Kidney epithelial cell (primary cell): ENCODE measurements at places on chromosomes 1 and 21.

- no peak for DNase-seq
Observed at GRCh38 chr1:104921525-104921924, 1171.8 kb downstream of the AMY1C start.

GRCh38 chr21:42276076-42276475 is 39.1 kb downstream of the TFF3 start:
- no peak for DNase-seq

- no peak for DNase-seq
Observed at GRCh38 chr1:12443151-12443550, 174.9 kb downstream of the DHRS3 start.

GRCh38 chr1:30868833-30869435 is 39.6 kb downstream of the SDC3 start:
- no peak for DNase-seq

- DNase-seq = no peak
Observed at GRCh38 chr1:167839009-167839408, 74.9 kb downstream of the ADCY10 start.

GRCh38 chr1:909861-910310 is 13.8 kb upstream of the SAMD11 start:
- no peak for DNase-seq

DNA sequence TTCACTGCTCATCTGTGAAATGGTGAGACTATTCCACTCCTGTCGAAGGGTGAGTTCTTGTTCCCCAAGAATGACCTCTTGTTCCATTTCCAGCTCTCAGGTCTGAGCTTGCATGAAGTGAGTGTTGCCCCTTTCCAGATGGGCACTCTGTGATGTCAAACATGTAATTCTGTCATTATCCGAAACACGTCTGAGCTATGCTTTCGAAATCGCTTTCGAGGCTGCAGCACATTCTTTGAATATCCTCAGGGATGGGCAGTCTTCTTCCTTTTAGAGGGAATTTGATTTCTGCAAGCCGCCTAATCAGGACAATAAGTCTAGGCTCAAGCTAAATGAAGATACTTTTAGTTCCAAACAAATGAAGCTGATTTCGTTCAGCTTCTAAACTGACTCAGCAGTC is 15.1 kb downstream of the NFASC start:
- no peak for DNase-seq

DNA sequence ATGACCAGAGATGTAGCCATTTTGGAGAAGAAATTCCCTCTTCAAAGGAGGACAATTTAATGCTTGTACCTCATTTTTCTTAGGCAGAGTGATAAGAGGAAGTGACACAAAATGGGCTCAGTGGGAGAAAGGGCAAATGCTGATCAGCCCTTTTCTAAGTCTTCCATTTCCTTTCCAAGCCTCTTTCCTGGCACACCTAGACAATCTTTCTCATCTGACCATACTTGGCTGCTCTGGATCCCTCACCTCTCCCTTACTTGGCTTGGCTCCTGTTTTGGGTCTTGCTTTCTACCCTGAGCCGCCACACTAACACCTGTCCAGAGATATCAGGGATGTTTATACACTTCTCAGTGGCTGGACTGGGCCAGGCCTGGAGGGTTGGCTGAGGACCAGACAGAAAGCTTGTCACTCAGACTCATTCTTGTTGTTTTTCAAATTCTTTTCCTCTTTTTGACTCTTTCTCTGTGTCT is 13.1 kb downstream of the TXNIP start:
- no peak for DNase-seq

DNA sequence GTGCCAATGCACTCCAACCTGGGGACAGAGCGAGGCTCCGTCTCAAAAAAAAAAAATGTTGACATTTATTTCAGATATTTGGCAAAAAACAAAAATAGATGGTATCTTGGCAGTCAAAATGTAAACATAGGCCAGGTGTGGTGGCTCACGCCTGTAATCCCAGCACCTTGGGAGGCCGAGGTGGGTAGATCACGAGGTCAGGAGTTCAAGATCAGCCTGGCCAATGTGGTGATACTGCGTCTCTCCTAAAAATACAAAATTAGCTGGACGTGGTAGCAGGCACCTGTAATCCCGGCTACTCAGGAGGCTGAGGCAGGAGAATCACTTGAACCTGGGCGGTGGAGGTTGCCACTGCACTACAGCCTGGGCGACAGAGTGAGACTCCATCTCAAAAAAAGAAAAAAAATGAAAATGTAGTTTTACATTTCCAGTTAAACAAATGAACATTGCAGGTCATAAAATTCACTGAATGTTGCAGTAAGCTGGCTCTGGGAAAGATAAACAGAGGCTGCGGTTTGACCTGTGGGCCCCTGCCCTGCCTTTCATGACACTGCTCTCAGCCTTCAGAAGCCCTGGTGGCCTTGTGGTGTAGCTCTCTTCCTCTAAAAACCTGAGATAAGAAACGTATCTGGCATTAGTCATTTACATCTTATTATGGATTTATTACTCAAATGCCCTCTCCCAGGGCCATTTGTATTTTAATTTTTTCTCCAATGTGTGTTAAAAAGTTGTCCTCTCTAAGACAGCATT is 12.2 kb upstream of the SLC44A3 start:
- DNase-seq = no peak

GRCh38 chr1:158458263-158458662 is 3.4 kb upstream of the OR10K1 start:
- no peak for DNase-seq

GRCh38 chr1:8003438-8004112 is 22.5 kb downstream of the ERRFI1 start:
- no peak for DNase-seq

- DNase-seq = no peak
Observed at GRCh38 chr1:165531021-165531420, 12.8 kb upstream of the LRRC52 start.

GRCh38 chr1:32068957-32069588 is 3.7 kb upstream of the TMEM39B start:
- DNase-seq = no peak

- DNase-seq = no peak
Observed at GRCh38 chr1:67792741-67793458, 40.4 kb downstream of the GNG12 start.

GRCh38 chr1:180435566-180435965 is 66.8 kb downstream of the ACBD6 start:
- no peak for DNase-seq

GRCh38 chr1:228830954-228831481 is 95.7 kb downstream of the RHOU start:
- DNase-seq = peak; percentile 69

GRCh38 chr1:155938220-155938627 is 3.2 kb upstream of the RXFP4 start:
- DNase-seq = peak; percentile 25

DNA sequence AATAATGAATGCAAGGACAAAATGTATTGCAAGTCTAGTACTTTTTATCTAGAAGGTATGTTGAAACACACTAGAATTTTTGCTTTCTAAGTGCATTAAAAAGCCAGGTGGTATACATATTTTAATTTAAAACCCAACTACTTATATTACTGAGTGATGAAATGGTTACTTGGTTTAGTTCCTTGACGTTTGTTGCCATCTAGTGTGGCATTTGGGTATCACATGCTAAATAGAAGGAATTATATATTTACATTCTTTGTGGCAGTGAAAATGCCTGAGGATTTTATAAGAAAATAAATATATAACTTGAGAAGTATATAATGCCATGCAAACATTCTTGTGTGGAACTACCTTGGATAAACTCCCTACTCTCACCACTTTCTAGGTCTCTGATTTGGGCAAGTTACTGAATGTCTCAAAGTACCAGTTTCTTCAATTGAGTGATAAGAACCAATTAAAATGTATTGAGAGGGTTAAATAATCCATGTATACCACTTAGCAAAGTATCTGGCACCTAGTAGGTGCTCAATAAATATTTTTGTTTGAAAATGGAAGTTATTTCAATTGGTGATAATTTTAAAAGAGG is 69.6 kb downstream of the SDCCAG8 start:
- DNase-seq = peak; percentile 12

DNA sequence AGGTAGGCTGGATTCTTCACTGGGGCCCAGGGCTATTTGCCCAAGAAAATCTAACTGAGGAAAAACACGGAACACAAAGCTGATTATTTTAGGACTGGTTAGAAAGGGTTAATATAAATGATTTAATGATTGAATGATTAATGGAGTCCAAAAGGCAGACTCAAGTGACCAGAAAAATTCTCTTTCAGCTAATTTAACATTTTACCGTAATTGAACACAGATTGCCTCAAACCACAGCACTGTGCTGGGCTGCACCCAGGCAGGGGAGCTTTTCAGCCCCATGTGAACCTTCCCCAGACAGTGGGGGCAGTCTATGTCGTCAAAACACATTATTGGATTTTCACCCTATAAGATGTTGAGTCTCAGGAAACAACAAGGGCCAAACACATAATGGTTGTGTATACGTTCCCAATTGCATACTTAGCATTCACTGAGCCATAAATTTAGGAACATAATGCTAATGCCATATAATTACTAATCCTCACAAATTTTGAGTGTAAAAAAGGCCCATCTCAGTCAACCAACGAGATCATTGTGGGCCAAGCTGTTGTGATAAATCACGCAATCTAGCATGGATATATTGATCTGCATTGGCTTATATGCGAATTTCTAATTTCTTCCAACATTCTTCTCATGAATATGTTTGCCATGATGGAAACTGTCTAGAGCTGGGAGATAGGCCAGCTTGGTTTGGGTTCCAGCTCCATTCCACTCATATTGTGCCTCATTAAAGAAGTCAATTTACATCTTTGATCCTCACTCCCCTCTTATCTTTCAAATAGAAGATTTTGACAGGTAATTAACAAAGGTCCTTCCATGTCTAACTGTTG is 27.7 kb downstream of the DSCAM start:
- no peak for DNase-seq

GRCh38 chr1:223129229-223129901 is 13.7 kb downstream of the TLR5 start:
- DNase-seq = no peak

DNA sequence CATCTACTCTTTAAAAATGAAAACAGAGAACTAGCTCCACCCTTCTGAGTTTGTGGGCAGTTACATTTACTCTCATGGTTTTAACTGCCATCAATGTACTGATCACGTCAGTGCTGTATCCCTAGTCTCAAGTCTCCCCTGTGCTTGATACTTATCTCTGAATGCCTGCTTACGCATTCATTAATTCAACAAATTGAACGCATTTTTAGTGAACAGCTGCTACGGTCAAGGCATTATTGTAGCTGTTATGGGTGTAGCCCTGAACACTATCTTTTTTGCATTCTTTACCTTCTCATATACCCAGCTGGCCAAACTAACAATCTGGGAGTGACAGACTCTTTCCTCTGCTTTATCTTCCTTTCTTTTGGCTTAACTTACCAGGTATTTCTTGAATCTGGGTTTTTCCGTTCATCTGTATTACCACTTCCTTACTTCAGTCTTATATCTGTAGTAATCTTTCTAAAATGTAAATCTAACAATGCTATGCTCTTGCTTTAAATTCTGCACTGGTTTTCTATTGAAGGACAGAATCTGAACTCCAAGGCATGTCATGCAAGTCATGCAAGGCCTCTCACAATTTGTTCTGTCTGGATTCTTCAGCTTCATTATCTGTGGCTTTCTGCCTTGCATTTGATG is 33.3 kb downstream of the SMG7 start:
- DNase-seq = no peak

DNA sequence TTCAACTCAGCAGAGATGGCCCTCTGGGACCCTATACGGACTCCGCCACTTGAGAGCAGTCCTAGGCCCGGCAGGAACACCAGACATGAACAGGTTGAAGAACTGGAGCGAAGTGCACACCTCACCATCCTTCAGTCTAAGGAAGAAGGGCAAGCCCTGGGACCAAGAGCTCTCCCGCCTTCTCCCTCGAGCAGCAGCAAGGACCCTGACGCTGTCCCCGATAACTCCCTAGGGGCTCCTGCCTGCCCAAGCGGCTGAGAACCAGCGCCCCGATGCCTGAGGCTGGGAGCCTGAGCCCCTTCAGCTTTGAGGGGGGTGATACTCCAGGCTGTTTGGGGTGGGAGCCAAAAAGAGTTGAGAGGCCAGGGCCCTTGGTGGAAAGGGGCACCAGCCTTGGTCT is 10.2 kb downstream of the TMEM81 start:
- DNase-seq = no peak

- peak; percentile 47 for DNase-seq
Observed at GRCh38 chr1:64171797-64172281, 31.6 kb upstream of the UBE2U start.

DNA sequence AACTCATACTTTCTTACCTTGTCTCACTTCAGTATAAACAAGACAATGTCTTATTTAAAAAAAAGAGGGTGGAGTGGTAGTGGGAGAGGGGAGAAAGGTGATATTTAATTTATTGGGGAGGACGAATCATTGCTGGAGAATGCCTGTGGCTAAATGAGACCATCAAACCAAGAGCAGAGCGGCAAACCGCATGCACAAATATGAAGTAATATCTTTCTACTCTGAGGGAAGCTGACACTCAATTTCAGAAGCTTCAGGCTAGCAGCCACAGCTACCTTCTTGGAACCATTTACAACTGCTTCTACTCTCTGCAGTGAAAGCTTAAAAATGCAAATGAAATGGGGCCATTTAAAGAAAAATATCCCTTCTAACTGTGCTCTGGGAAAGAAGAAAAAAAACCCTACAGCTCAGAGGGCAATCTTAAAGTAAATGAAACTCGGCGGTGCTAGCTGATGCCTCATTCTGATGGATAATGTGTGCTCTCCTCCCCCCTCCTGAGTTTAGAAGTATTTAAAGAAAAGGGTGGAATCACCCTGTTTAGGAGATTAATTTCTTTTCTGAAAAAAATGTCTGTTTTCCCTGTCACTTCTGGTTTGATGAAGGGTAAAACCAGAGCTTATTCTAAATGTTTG is 178.2 kb upstream of the CAMK1G start:
- DNase-seq = no peak

DNA sequence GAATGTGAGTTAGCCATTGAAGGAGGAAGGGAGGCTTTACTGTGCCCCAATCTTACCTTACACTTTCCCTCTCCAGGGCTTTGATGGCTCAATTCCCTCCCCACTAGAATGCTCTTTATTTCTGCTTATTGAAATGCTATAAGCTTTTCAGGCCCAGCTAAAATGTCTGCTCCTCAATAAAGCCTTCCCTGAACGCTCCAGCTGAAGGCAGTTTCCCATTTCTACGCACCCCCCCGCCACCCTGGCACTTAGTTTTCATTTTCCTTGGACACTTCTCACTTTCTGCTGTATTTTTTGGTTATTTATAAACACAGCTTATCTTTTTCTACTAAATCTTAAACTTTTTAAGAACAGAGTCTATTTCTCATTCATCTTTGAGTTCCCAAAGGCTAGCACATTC is 7.1 kb upstream of the TMEM167B start:
- DNase-seq = no peak

GRCh38 chr1:70978623-70979022 is 69.0 kb downstream of the PTGER3 start:
- DNase-seq = no peak

DNA sequence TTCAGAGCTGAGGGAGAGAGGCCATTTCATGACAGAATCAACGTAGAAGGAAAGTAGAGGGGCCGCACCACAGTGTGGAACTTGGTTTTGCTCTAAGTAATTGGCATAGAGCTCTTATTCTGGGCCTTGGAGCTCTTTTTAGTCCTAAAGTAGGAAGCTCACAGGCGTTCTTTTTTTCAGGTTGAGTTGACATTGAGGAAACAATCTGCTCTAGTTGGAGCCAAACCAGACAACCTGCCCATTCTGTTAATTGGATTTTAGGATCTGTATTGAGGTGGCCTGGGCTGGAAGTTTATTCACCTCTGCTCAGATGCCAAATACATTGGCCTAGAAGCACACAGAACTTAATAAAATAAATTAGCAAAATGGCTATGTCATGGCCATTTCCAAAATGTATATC is 1093.9 kb downstream of the ADGRL2 start:
- DNase-seq = no peak
